ENCODE measurements at places on chromosomes 13 and 19.

DNA sequence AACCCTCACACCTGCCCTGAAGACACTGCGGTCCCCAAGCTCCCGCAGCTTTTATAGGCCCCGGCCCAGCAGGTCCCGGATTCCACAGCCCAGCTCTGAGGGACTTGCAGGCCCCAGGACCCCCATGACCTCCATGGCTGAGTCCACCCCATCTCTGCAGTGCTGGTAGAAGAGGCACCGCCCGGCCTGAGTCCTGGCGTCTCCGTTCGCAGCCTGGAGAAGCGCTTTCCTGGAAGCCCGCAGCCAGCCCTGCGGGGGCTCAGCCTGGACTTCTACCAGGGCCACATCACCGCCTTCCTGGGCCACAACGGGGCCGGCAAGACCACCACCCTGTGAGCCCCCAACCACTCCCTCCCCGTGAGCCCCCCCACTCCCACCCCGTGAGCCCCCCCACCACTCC, 9.2 kb downstream of the ABCA7 start:
- DNase-seq = no peak

- DNase-seq = no peak
These were observed 13.2 kb downstream of the SPART start for GRCh38 chr13:36332986-36333385.

DNA sequence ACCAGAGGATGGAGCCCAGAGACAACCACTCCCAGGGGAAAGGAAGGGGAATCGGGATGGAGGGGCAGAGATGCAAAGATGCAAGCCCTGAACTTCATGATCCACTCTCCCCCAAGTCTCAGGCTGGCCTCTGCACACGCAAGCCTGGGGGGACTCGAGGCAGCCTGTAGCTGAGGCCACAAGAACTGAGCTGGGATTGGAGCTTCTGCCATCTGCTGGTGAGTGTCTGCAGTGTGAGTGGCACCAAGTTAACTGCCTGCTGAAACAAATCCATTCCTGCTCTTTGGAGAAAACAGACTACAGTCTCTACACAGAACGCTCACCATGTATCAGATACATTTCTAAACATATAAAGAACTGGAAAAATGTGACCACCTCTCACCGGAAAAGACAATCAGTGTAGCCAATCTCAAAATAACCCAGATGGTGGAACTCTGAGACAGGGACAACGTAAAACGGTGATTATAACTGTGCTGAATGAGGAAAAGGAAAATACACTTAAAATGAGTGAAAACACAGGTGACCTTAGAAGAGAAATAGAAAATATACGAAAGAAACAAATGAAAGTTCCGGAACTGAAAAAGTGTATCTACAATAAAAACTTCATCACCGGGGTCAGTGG, 62.1 kb downstream of the KLF2 start:
- DNase-seq = peak; percentile 88

- DNase-seq = peak; percentile 86
These were observed 8.6 kb upstream of the HIPK4 start for GRCh38 chr19:40398417-40399131.

DNA sequence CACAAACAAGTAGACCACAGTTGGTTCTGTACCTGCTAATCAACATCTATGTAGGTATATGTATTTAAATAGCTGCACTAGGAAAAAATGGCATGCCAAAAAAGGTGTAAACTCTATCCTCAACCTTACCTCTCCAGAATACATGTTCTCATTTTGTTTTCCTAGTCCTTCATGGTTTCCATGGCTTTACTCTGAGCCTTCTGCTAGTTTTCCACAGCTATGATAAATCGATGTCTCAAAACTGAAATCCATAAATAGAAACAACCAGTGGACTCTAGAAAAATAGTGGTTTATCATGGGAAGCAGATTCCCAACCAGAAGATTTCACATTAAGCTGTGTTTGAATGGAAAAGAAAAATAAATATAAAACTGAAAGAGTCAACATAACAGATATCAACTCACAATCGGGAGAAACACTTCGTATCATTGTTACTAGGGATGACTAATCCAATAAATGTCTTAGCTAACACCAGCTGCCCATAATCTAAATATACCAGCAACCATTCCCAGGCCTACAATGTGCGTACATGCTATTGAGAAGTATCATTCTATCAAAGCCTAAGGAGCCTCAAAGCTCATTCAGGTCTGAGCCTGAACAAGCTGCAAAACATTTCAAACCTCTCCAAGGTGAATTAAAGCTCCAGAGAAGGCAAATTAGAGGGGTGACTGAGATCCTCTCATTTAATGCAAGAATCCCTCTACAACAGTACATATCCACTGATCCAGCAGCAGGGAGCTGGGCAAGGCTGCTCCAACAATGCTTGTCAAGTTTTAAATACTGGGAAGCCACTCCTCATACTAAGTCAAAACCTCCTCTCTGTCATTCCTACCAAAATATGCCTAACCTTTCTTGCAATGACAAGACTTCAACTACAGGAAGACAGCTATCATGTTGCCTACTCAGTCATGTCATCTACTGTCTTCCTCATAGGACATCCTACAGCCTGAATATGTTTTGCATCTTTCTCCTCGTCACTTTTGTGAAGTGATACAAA, 90.2 kb downstream of the KCTD12 start:
- no peak for DNase-seq

DNA sequence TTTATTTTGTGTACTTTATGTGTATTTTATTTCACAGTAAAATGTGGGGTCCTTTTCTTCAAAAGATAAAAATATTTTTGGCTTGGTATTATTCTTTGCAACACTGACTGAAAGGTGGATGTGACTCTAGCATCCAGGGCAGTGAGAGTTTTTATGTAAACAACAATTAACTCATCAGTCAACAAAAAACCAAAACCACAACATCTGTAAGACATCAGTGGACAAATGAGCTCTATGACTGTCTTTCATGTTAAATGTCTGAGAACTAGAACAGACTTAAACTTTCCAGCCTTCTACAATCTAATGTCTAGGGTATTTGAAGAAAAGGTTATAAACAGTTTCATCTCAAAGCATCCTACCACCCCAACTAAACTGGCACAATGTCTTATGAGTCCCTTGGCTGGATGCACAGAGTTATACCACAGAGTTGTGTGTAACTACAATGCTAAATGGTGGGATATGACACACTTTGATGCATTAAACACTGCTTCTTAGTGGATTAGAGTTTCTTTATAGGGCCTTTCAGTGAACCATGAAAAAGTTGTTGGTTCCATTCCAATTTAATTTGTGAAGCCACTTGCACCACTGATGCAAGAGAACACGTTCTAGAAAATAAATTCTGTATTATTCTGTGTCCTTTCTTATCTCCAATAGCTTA, 544.2 kb upstream of the KLF12 start:
- DNase-seq = no peak

GRCh38 chr13:108225440-108225839, 7.2 kb downstream of the ABHD13 start:
- no peak for DNase-seq

- peak; percentile 86 for DNase-seq
These were observed 14.9 kb downstream of the ARID3A start for GRCh38 chr19:940591-941291.

DNA sequence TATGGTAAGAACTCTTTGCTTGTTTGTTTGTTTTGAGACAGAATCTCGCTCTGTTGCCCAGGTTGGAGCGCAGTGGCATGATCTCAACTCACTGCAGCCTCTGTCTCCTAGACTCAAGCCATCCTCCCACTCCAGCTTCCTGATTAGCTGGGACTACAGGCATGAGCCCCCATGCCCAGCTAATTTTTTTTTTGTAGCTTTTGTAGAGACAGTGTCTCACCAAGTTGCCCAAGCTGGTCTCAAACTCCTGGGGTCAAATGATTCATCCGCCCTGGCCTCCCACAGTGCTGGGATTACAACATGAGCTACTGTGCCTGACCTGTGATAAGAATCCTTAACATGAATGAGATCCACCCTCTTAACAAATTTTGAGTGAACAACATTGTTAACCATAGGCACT, 183.9 kb upstream of the TSHZ3 start:
- no peak for DNase-seq

- DNase-seq = peak; percentile 86
These were observed 5.7 kb downstream of the COMP start for GRCh38 chr19:18785179-18786124.

DNA sequence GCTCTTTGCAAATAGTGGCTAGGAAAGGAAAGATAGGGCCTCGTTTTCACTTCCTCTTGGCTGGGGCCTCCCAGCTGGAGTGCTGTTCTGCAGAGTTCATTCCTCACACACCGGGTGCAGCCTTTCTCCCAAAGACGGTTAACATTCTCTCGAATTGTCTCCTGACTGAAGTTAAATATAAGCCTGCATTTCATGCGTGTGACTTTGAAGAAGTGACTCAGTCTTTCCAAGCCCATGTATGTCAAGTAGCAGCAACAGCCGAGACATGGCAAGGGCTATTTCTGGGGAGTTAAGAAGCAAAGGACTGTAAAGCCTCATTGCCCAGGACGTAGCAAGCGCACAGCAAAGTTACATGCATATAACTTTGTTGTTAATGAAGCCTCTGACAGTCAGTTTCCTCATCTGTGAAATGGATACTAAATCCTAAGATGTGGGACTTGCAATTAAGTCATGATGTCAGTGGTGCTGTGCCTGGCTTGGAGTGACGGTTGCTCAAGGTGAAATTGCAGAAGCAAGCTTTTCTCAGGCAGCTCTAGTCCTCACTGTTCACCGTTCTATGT, 502.4 kb downstream of the MYO16 start:
- DNase-seq = no peak

DNA sequence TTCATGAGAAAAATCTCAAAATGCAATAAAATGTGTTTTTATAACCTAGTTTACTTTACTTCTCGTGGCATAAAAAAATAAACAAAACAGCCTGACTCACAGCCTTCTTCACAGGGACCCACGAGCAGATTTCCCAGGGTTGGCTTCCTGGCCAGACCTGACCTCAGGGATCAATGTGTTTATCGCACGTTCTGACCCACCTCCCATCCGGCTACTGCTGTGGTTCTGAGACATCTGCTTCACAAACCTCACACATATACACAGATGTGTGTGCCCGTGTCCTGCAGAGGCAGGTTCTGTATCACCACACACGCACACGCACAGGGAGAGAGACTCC, 118.3 kb downstream of the COL4A2 start:
- no peak for DNase-seq

DNA sequence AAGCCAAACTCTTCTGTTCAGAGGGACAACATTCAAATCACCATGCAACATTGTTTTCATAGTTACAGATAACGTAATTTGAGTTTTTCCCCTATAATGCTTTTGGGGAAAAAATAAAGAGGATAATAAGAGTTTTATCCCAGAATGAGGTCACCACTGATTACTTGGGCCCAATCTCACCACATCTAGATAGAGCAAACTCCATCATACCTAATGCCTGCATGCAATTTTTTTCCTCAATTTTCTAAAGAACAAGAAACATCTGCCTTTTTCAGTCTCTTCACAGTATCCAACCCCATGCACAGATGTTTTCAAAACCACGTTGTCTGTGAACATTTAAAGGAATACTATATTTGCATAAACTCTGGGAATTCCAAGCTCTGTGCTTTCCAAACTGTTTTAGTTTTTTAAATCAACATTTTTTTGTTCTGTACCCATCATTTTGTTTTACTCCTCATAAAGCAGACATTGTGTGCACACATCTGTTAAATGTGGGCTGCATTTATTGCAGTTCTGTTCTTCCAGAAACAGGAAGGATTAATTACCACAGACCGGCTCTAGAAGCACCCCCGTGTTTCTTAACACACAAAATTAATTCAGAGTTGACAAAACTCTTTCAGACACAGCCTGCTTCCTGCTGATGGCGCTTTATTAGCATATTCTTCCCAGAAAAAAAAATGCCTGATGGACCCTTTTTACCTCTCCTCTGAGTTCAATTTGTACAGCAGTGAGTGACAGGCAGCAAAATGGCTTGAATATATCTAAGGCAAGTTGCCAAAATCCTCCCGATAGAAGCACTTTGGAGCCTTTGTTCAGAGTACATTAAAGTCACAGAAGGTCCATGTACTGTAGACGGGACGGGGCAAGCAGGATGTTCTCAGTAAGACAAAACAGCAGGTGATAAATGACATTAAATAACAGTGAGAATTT, 1171.9 kb downstream of the EFNB2 start:
- no peak for DNase-seq

DNA sequence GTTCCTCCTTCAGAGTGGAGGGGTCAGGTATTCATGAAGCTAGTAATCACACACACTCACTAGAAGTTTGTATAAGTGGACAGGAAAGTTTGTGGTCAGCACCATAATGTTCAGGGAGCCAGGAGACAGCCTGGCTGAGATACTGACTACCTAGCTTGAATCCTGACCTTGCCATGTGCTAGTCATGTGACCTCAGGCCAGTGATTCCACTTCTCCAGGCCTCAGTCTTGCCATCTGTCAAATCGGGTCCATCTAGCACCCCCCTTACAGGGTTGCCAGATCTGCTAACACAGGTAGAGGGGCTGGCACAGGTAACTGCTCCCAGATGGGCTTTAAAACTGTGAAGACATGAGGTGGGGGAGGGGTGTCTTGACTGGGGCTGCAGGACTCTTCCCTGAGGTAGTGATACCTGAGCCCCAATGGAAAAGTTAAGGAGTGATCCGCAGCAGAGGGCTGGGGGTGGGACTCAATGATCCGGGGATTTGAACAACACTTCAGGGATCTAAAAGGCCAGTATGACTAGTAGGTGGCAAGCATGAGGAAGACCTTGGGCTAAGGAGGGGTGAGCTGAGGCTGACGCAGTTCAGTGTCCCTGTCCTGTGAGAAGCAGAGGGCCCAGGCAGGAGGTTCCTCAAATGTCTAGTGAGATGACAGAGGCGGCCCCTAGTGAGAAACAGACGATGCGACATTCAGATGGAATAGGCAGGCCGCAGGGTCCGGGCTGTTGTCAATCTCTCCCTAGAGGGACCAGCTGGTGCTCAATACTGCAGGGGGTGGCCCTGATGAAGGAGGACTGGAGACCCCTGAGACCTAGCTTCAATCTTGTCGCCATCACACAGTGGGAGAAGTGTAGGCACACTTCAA, 8.5 kb downstream of the ACTMAP start:
- DNase-seq = no peak

- no peak for DNase-seq
These were observed 420.4 kb downstream of the EFNB2 start for GRCh38 chr13:106115081-106115480.

GRCh38 chr13:99155821-99156220, 44.8 kb upstream of the UBAC2 start:
- no peak for DNase-seq

All from activated CD4-positive, alpha-beta T cell treated with anti-CD3 and anti-CD28 coated beads, Interleukin-2, amount 10 ng/mL, durations not matched to agents 24 days and 14 days (primary cell).